Kidney epithelial cell (primary cell): ENCODE measurements at places on chromosomes 3 and 15. TPM values are rescaled to one million over a fixed set of nuclear protein-coding genes. Genes with fewer than 3 reads are reported as not detected.

The FOXB1 gene
- 0.55 and 0.71 TPM in 2 replicates for total RNA-seq

The LYZL4 gene
- total RNA-seq: not detected in 2 replicates

The GASK1A gene
- 1.0 and 2.3 TPM in 2 replicates for total RNA-seq

The DNAH12 gene
- 0.41 TPM in 1 of 2 replicates, not detected in the other for total RNA-seq

The PDZRN3 gene
- total RNA-seq: 0.96 and 4.1 TPM in 2 replicates

The ST8SIA2 gene
- 7.0 and 13.7 TPM in 2 replicates for total RNA-seq

The ATP11B gene
- total RNA-seq: 28.4 and 38.6 TPM in 2 replicates

The CCR2 gene
- total RNA-seq: not detected in 2 replicates

The GMNC gene
- 0.38 and 0.41 TPM in 2 replicates for total RNA-seq

The PAQR5 gene
- total RNA-seq: 6.4 and 9.7 TPM in 2 replicates

The DAZL gene
- not detected in 2 replicates for total RNA-seq

The GATA2 gene
- 5.6 and 6.0 TPM in 2 replicates for total RNA-seq

DNA sequence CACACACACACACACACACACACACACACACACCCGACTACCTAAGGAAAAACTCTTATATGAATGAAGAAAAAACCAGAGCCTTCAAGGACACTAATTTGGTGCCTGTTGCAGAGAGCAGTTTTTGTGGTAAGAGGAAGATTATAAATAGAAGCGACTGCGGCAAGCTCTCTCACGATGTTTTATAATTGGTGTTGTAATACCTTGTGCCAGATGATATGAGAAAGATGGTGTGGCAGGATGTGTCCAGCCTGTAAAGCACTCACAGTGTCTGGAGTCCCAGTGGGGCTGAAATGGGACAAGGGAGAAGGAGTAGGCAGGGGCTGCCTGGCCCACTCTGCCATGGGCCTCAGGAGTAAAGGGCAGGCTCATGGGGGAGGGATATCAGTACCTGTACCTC is 839.9 kb downstream of the AGBL1 start:
- DNase-seq: no peak

DNA sequence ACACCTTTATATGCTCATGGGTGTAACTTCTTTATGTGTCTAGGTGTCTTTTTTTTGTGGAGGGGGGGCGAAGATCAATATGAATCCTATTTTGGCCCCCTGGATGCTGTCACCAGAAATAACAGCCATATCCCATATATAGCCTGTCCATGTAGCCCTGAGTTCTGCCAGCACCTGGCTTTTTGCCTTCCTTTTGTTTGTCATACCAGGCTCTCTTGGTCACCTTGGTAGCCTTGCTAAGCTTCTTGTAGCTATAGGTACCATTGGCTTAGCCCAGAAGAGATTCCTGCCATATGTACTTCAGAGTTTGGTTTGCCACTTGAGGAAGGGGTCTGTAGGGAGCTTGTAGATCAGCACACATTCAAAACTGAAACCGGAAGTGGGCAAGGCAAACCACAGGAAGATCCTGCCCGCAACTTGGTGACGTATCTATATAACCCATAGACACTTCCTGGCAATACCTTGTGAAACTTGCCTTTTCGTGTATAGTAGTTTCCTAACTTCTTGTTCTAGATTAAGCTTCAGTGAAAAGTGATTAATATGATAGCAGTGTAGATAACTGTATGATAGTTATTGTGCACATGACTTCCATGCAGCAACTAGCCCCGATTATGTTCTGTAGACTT is 11.9 kb downstream of the RASA2 start:
- DNase-seq: no peak

DNA sequence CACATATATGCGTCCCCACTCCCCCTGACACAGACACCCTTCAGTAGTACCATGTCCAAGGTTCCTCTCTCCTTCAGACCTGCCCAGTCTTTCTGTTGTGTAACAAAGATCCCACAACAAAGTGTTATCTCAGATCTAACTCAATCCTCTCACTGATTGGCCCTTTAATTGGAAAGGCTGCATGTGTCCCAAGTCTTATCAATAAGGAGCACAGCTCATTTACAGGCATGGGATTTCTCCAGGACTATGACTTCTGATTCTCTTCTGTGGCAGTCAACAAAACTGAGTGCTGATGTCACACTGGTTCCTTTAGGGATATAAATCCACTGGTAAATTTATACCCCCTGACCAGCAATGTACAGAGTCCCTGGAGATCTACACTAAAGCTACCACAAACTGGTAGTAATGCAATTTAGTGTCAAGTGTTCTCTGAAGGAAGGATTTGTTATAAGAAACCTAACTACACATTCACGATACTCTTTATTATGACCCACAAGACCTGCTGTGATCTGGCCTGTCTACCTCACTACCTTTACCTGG is 28.1 kb downstream of the CLK3 start:
- DNase-seq: no peak

DNA sequence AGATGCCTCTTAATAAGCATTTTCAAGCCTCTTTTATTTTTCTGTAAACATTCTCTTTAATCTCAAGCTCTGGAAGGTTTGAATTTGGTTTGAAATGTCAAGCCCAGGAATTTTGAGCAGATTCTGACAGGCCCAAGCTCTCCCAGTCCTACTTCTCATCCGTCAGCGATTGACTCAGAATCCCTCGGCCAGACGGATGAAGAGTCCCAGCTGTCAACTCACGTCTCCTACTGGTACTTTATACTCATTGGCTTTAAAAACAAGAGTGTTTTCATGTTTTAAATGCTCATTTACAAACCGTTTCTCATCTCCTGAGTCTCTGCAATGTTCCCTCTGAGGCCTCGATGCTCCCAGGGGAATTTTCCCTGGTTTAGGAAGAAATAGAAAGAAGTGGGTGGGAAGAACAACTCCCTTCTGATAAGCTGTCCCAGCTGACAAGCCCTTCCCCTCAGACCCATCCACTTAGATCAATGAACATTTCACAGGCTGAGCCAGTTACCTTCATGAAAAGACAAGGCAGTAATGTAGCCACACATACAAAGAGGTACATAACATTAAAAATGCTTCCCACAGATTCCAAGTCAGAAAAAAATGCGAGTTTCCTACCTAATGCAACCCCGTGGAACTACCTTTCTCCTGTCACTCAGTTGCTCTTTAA is 478.2 kb upstream of the DPH6 start:
- DNase-seq: no peak

DNA sequence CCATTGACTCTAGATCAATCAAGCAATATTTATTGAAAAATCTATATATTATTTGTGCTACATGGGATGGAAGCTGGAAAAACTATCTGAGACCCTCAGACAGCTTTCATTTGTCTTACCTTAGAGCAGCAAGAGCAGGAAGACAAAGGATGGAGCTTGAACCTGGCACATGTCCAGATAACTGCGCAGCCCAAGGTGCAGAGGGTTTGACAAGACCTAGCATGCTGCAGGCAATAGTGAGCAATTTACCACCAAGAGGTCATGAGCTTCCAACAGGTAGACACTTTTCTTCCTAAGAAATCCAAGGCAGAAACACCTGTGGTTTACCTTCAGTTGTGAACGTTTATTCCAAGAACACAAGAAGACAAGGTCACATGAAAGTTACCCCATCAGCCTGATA is 214.7 kb upstream of the NECTIN3 start:
- DNase-seq: no peak

GRCh38 chr3:122646146-122646988 is 34.3 kb upstream of the PARP14 start:
- DNase-seq: no peak

- peak; percentile 84 for DNase-seq
Measured at GRCh38 chr15:71757741-71758530, 52.4 kb upstream of the NR2E3 start.

DNA sequence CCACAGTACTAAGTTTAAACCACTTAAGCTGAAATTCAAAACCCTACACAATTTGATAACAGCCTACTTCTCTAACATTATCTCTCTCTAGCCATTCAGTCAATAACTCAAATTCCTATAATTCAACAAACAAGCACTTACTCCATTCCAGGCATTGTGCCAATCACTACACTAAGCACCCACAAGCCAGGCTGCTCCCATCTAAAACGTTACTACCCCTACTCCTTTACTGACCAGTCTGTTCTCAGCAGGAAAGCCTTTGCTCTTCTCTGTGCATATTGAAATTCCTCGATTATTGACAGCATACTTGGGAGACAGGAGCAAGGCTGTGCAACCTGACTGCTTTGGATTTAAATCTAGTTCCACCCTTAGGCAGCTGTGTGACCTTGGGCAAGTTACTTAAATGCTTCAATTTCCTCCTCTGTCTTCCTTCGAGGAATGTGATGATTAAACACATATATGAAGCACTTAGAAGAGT is 177.2 kb upstream of the THBS1 start:
- DNase-seq: no peak

- DNase-seq: no peak
Measured at GRCh38 chr15:90698629-90699028, 18.5 kb upstream of the BLM start.

DNA sequence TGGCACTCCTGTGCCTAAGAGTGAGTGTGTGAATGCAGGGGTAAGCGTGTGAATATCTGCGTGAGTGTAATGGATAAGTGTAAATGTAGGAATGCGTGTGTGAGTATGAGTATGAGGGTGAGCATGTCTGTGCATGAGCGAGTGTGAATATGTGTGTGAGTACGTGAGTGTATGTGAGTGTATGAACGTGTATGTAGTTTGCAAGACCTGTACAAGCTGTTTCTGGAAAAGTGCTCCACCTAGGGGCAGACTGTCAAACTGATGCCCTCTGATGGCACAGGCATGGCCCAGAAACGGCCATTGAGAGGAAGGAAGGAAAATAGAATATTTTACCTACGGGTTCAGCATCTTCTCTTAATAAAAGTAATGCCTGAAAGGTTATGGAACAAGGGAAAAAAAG is 24.4 kb upstream of the FRMD4B start:
- no peak for DNase-seq

DNA sequence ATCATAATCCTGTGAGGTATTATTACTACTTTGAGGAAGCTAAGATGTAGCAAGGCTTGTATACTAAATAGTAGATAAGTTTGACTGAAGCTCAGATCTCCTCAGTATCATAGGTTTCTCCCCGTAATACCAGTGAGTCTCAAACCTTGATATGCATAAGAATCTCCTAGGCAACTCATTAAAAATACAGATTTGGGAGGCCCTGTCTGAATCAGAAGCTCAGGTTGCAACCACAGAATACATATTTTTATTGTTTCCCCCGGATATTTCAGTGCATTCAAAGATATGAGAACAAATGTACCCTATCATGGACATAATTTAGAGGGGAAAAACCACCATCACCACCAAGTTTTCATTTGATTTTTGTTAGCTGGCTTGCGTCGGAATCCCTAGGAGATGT is 242.1 kb upstream of the C2CD4B start:
- DNase-seq: no peak

DNA sequence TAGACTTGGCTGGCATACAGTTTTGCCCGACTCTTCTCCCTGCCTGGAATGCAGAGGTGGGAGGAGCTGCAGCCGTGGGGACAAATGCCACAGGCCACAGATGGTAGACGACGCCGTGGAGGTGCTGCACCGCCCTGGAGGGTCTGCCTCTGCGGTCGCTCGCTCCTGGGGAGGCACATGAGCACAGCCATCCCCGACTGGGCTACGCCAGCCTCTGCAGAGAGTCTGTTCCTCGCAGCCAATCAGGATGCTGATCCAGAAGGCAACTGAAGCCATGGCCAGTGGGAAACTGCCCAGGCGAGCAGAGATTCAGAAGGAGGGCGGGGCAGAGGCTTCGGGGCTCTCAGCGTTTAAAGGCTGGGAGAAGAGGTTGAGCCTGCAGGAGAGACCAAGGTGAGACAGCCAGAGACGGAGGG is 11.9 kb upstream of the LRRC15 start:
- no peak for DNase-seq

DNA sequence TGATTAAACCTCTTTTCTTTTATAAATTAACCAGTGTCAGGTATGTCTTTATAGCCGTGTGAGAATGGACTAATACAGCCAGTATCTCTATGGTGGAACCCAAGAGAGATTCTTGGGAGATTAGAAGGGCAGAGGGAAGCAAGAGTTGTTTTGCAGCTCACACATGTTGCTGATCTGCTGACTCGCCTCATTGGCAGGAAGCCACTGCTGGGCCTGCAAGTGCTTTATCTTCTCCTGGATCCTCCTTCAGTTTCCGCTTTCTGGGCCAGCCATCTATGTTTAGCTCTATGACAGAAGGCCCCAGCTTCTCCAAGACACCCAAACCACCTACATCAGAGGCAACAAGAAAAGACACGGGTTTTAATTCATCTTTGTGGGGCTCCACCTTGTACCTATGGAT is 23.4 kb upstream of the GALNT15 start:
- no peak for DNase-seq

- DNase-seq: no peak
Measured at GRCh38 chr3:24364359-24364758, 130.3 kb downstream of the THRB start.

GRCh38 chr15:57476533-57476975 is 100.2 kb downstream of the CGNL1 start:
- peak; percentile 69 for DNase-seq

DNA sequence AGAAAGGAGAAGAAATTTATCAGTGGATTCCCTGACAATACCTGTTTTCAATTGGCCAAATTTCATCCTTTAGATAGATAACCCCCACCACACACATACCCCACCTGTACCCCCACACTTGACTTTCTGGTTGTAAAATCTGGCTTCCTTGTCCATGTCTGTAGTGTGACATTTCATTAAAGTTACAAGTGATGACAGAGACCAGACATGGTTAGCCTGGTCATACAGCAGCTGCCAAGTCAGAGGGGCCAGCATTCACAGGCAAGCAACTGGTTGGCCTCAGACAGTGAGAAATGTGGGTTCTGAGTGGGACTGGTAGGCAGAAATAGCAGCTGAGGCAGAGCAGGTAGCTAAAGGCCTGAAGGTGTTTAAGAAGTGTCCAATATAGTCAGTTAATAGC is 238.6 kb upstream of the SOX14 start:
- no peak for DNase-seq

- DNase-seq: no peak
Measured at GRCh38 chr15:35290301-35290721, 205.2 kb upstream of the NANOGP8 start.

DNA sequence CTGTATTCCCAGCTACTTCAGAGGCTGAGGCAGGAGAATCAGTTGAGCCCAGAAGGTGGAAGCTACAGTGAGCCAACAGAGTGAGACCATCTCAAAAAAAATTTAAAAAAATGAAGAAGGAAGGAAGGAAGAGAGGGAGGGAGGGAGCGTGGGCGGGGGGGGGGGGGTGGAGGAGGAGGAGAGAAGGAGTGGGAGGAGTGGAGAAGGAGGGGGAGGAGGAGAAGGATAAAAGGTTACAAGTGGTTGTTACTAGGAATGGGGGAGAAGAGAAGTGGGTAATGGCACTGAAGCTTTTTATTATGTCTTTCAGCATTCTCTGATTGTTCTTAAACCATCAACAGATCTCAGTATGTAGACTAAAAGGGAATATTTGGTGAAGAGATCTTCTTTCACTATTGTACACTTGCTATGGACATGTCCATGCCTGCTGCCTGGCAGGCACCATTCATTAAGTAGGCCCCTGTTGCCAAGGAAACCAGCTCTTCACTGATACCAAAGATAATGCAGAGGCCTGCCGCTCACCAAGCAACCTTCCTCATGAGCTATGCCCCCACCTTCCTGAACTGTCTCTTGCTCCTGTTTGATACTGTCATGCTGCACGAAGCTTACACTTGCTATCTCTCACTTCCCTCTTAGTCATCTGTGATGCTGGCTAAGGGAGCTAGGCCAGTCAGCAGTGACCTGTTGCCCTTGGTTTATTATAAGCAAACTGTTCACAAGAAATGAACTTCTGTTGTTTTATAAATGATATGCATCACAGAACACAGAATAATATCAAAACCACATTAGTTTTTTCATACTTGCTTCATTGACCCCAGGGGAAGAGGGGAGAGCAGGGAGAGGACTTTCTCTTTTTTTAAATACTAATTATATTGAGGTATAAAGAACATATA is 23.1 kb downstream of the EPM2AIP1 start:
- no peak for DNase-seq
